ENCODE measurements at places on chromosomes 3 and 15.

GRCh38 chr3:14481646-14482036, 58.5 kb downstream of the GRIP2 start:
- DNase-seq: no peak

DNA sequence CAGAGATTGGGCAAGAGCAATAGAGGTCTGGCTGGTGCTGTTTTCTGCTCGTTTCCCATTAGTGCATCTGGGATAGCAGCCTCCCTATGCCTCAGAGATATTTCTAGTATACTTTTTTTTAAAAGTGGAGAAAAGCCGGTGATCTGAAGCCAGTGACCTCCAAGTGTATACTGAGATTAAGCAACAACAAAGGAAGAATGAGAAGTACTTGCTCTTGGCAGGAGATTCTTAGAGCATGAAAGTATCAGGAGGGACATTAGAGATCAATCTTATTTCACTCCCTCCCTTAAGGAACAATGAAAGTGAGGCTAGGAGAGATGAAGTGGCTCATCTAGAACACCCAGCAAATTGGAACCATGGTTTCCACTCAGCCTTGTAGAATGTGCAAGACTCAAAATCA, 423.3 kb downstream of the SOX2 start:
- no peak for DNase-seq

- peak; percentile 71 for DNase-seq
These were observed 27.3 kb downstream of the CEP19 start for GRCh38 chr3:196684548-196685407.

DNA sequence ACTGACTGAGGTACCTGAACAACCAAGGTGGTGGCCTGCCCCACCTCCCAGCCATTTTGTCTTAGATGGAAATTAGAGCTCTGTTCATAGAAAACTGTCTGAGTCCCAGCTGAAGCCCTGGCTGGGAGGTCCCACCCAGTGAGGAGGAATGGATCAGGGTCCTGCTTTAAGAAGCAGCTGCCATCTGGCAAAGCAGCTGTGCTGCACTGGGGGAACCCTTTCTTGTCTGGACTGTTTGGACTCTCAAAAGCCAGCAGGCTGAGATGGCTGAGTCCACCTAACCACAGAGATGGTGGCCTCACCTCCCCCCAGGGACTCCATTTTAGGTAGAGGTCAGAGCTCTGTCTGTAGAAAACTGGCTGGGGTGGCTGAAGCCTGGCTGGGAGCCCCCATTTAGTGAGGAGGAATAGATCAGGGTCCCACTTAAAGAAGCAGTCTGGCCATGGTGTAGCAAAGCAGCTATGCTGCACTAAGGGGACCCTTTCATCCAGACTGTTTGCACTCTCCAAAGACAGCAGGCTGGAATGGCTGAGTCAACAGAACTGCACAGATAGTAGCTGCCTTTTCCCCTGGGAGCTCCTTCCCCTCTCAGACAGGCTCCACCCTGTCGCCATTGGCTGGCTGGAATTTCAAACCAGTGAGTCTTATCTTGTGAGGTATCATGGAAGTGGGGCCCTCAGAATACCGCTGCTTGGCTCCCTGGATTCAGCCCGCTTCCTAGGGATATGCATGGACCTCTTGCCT, 116.9 kb downstream of the EPHA6 start:
- DNase-seq: no peak

DNA sequence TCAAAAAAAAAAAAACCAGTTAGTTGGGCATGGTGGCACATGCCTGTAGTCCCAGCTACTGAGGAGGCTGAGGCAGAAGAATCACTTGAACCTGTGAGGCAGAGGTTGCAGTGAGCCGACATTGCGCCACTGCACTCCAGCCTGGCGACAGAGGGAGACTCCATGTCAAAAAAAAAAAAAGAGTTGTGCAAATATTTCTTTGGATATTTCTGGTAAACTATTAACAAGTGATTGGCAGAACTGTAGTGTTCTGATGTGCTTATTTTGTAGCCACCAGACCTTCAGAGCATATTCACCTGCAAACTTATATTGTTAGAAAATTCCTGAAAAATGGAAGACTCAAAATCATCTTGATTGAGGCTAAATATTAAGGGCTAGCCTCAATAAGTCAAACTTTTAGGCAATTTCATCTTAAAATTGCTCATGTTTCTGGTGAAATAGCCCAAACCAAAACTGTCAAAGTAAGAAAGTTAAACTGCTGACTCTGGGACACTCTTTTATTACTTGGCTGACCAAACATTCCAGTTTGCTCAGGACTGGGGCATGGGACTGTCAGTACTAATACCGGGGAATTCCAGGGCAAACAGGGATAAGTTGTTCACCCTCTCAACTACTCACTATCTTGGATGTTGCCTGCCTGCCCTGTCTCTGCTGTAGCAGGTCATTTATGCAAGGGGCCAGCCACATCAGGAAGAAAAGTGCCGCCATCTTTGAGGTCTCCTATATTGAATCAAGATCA, 37.0 kb downstream of the ABHD2 start:
- DNase-seq: no peak

Data from NCI-H1436 (cell line).